ENCODE measurements at places on chromosomes 4 and X. TPM values are rescaled to one million over a fixed set of nuclear protein-coding genes. Genes with fewer than 3 reads are reported as not detected.

LEF1 gene
- total RNA-seq: 0.67 TPM

TMPRSS11F gene
- total RNA-seq: not detected

WNK3 gene
- 0.65 TPM for total RNA-seq

SFRP2 gene
- total RNA-seq: not detected

SERTM2 gene
- not detected for total RNA-seq

ZNF157 gene
- total RNA-seq: not detected

DDX53 gene
- not detected for total RNA-seq

SPANXD gene
- not detected for total RNA-seq

Data from vein endothelial cell (primary cell).